Right atrium auricular region (tissue), 2 donors: ENCODE measurements at places on chromosomes 13 and 19. TPM values are rescaled to one million over a fixed set of nuclear protein-coding genes. Genes with fewer than 3 reads are reported as not detected.

SRRM5 gene
- not detected for total RNA-seq

ZNF787 gene
- total RNA-seq = 6.0 TPM

SLC25A41 gene
- not detected for total RNA-seq

OR10H1 gene
- total RNA-seq = not detected

IL27RA gene
- total RNA-seq = 3.5 TPM

KANK3 gene
- total RNA-seq = 18.4 TPM

BST2 gene
- 32.1 TPM for total RNA-seq

CFD gene
- 652 TPM for total RNA-seq

IGFL2 gene
- 1.8 TPM for total RNA-seq

ZNF723 gene
- not detected for total RNA-seq

DNA sequence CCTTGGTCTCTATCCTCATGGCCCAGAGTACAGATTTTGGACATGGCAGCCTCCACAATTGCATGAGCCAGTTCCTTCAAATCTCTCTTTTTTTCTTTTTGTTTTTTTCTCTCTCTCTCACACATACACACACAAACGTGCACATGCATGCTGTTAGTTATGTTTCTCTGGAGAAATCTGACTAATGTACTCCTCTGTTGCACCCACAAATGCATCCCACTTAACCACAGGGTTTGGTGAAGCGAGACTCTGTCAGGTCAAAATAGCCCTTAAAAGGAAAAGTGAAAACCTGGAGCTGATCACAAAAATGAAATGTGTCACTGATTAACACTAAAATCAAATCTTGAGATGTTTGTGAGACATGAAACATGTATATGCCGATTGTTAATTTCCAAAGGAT lies 374.6 kb upstream of the ARGLU1 start:
- DNase-seq = no peak

DNA sequence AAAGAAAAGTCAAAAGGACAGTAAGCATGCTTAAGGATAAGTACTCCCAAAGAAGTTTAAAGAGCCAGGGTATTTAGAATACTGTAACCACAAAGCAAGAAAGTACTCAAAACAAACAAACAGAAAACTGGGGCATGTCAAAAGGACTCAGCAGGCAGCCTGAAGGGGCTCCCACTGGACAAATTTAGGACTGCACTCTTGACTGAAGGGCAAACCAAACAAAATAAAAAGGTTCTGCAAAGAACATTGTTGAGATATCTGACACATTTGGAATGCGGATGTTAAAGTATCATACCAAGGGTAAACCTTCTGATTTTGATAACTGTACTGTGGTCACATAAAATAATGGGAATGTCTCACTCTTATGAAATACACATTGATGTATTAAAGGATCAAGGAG lies 157.4 kb downstream of the TNFSF13B start:
- no peak for DNase-seq

- no peak for DNase-seq
Observed at GRCh38 chr19:7292352-7292949, 1.8 kb downstream of the INSR start.

GRCh38 chr19:40774916-40775631 lies at the start of gene MIA:
Gene MIA, plus strand, starts transcription at chr19:40775521. Its CDS starts 22 bp downstream, at chr19:40775543.
- no peak for DNase-seq

GRCh38 chr13:51212758-51213157 lies 9.4 kb upstream of the FAM124A start:
- DNase-seq = no peak

DNA sequence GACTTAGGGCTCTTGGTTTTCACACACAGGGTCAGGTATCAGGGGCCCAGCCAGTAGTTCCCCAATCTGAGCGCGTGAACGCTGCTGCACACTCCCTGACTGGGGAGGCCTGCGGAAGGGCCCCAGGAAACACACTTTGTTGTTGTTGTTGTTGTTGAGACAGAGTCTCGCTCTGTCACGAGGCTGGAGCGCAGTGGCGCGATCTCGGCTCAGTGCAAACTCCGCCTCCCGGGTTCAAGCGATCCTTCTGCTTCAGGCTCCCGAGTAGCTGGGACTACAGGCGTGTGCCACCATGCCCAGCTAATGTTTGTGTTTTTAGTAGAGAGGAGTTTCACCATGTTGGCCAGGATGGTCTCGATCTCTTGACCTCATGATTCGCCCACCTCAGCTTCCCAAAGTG lies 190.4 kb upstream of the GPR12 start:
- DNase-seq = no peak

GRCh38 chr13:79194272-79194671 lies 211.8 kb downstream of the RBM26 start:
- no peak for DNase-seq

DNA sequence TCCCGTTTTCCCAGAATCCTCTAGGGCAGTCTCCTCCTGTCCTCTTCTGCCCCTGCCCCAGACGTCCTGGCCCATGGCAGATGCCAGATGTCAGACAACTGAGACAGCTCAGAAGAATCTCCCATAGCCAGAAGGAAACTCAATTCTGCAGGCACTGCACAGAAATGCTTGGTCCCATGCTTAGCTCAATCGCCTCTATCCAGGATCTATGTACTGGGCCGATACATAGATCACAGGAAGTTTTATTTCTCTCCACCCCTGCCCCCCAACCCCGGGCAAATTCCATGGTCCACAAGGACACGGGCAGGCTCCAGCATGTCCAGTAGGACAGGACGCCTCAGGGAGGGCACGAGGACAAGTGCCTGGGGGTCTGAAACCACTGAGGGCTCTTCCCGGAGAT lies 4.8 kb downstream of the MBD3 start:
- DNase-seq = no peak

- no peak for DNase-seq
Observed at GRCh38 chr13:86900906-86901305, 770.3 kb upstream of the SLITRK5 start.

- DNase-seq = no peak
Observed at GRCh38 chr13:97106323-97106722, 112.0 kb upstream of the OXGR1 start.

DNA sequence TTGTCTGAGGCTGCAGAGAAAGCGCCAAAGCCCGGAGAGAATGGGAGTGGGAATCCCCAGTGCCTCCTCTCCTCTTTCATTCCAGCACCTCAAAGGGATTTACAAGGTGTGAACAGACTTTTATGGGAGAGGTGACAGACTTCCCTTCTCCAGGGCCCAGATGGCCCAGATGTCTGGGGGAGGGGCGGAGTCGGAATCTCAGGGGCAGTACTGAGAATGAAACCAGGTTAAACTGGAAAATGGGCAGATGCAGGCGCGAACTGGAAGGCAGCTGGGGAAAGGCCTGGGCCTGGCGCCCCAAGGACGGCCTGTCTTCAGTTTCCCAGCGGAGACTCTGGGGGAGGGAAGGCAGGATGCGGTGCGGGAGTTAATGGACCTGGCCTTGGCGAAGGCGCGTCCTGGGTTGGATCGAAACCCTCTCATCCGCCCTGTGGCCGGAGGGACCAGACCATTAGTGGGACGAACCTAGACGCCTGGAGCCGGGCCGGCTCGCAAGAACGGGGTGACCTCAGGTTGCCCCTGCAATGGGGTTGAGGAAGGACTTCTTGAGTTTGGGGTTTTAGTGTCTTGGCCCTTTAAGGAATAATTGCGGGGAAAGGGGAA lies 592 bp upstream of the TRIP10 start:
- peak; percentile 67 for DNase-seq

GRCh38 chr13:84366506-84366905 lies 484.2 kb upstream of the SLITRK1 start:
- no peak for DNase-seq

DNA sequence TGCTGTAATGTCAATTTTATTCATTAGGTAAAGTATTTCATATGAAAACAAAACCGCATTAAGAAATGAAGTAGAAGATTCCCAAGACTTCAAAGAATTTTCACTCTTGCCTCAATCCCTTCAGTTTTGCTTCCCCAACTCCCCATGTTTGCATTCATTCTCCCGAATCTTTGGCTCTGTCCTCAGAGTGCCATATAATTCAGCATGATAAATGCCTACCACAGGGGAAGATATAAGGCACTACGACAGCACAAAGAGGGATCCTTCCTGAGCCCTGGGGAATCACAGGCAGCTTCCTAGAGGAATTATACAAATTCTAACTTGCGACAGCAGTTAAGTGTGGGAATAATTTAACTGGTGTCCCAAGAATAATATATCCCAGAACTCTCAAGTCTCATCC lies 68.5 kb downstream of the TSC22D1 start:
- DNase-seq = no peak

GRCh38 chr19:7772752-7773291 lies 9.8 kb downstream of the CLEC4M start:
- no peak for DNase-seq

DNA sequence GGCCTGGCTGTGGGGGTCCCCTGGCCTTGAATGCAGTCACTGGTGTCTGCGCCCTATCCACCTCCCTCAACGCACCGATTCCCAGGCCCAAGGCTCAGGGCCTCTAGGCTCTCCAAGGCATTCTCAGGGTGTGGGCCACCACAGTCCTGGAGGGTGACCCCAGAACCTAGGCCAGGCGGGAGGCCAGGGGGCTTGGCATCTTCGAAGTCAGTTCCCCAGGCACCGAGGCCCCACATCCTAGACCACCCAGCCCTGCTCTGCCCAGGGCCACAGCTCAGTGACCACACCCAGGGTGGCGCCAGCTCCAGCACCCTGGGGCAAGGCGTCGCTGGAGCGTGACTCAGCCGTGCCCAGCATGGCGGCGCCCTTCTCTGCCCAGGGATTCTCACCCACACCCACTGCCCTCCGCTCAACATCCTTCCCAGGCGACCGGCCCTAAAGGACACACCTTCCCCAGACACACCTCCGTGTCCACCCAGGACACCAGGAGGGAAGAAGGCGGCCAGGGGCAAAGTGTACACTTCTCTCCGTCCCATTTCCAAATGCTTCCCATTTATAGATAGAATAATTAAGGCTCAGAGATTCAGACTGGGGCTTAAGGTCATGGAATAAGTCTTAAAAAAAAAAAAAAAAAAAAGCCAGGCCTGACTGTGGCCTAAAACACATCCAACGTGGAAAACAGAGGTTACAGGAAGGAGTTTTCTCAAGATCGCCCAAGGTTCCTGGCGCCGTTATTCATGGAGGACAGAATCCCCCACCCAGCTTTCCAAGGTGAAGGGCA lies 36.4 kb upstream of the NANOS3 start:
- DNase-seq = no peak

GRCh38 chr19:51460164-51460992 lies 2.1 kb upstream of the SIGLEC8 start:
- no peak for DNase-seq

DNA sequence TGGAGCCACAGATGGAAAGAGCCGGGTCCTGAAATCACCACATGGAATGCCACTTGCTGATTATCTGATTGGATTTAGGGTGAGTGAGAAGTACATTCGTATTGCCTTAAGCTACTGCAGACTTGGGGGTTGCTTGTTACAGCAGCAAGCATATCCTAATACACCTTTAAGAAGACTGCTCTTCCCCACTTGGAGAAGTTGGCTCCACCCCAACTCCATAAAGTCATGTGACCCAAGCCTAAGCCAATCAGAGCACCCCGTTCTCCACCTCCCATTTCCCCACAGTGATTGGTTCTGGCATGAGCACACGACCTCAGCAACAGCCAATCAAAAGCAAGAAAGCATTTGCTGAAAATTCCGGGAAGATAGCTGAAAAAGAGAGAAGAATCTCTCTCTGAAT lies 23.1 kb downstream of the CACNA1A start:
- no peak for DNase-seq

DNA sequence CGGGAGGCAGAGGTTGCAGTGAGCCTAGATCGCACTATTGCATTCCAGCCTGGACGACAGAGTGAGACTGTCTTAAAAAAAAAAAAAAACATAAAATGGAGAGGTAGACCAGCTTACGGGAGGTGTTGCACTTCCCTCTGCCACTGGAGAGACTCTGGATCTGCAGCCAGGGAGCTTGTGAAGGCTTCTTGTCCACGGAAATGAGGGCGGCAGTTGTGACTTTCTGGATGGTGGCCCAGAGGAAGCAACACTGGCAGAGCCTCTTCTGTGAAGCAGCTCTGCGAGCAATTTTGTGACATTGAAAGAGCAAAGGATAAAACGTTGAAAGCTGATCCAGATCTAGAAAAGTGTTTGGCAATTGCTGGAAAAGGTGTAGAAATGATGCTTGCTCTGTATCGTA lies 10.4 kb downstream of the SPINT2 start:
- no peak for DNase-seq

GRCh38 chr13:30720172-30720869 lies 15.0 kb upstream of the ALOX5AP start:
- DNase-seq = no peak

DNA sequence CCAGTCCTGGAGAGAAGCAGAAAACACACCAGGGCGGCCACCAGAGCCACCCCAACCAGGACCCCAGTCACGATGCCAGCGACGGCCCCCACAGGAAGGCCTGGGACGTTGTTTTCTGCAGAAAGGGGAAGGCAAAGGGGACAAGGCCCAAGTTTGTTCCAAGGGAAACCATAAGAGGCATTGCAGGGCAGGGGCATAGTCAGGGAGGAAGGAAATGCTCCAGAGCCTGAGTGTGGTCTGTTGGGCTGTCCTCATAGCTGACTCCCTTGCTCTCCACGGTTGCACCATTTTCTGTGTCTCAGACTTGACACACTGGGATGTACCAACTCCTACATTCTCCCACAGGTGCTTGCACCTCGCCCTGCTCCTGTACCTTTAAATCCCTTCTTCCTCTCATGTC lies 5.2 kb downstream of the CEACAM4 start:
- no peak for DNase-seq

GRCh38 chr13:30415430-30416030 lies 6.8 kb upstream of the UBE2L5 start:
- DNase-seq = no peak

GRCh38 chr13:100211016-100211710 lies 122.3 kb downstream of the PCCA start:
- no peak for DNase-seq

- no peak for DNase-seq
Observed at GRCh38 chr19:28318469-28319179, 894.3 kb downstream of the UQCRFS1 start.

GRCh38 chr13:64928696-64929499 lies 2301.2 kb downstream of the PCDH9 start:
- no peak for DNase-seq

- DNase-seq = no peak
Observed at GRCh38 chr19:13611596-13611995, 105.3 kb upstream of the CACNA1A start.
